ENCODE measurements at places on chromosomes 11 and 22.

GRCh38 chr11:10377183-10377582 lies 72.3 kb downstream of the ADM start:
- no peak for DNase-seq

DNA sequence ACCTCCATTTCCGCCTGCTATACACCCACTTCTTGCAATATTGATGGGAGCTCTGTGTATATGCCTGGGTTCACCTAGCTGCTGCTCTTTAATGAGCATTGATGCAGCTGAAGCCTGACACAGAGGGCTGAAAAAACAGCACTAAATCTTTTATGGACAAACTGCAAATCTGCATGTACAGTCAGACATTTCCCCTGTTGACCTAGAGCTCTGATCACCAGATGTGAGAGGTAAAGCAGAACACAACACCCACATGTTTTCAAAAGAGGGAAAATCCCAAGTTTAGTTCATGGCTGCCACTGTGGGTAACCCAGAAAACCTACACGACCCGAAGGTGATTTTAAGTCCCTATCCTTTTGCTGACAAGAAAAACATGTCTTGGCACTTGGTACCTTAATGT lies 303.0 kb upstream of the PITPNB start:
- no peak for DNase-seq

GRCh38 chr11:46380340-46381047 lies 975 bp upstream of the MDK start:
- peak; percentile 92 for DNase-seq

DNA sequence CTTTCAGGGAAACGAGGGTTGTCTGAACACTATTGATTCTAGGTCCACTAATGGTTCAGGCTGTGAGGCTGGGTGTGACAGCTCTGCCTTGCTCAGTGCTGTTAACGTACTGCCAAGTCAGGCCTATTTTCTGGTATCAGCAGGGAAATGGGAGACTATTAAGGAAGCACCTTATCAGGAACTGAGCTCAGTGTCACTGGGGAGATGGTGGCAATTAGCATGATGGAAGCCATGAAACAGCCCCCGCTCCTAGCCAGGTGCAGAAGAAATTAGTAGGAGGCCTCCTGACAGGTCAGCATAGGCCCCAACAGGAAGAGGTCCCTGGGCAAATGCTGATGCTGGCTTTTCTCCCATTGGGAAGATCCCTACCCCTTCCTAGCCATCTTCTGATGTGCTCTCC lies 42.6 kb upstream of the LMO2 start:
- no peak for DNase-seq

DNA sequence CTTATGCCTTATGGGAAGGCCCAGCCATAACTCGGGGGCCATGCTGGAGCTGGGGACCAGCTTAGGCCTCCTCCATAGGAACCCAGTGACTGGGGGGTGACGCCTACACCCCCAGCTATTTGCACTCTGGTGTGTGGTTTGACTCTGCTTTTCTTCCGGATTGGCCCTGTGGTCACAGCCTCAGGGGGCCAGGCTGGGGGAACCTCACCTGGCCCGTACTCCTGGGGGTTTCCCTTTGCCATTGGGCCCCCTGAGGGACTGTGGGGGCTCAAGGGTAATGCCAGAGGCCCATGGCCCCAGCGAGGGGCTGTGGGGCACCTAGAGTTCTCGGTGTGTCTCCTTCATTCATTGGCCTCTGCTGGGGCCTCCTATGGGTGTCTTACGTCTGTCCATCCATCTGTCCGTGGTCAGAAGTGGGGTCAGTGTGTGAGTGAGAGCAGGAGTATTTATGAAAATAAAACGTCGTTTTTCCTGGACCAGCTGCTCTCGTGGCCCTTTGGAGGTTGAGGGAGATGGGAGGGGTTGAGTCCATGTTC lies 6.3 kb upstream of the SH3BP1 start:
- no peak for DNase-seq

GRCh38 chr22:44305888-44306287 lies 6.9 kb downstream of the SHISAL1 start:
- no peak for DNase-seq

DNA sequence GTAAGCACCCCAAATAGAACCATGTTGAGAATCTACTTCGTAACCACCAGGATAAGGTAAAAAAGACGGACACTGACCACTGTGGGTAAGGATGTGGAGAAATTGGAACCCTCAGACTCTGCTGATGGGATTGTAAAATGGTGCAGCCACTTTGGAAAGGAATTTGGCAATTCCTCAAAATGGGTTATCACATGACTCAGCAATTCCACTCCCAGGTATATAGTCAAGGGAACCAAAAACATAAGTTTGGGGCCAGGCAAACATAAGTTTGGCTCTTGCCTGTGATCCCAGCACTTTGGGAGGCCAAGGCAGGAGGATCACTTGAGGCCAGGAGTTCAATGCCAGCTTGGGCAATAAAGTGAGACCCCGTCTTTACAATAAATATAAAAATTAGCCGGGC lies 5.1 kb upstream of the CABP2 start:
- DNase-seq, result no peak

GRCh38 chr22:45202333-45203149 lies 38.2 kb downstream of the KIAA0930 start:
- no peak for DNase-seq

- peak; percentile 32 for DNase-seq
Measured at GRCh38 chr11:123973816-123974215, 3.8 kb downstream of the OR10S1 start.

Measured in 8988T (cell line).